ENCODE measurements at places on chromosomes 5 and 9.
A peak's percentile ranks its signal among the peaks of the same experiment; 100 is the strongest.

DNA sequence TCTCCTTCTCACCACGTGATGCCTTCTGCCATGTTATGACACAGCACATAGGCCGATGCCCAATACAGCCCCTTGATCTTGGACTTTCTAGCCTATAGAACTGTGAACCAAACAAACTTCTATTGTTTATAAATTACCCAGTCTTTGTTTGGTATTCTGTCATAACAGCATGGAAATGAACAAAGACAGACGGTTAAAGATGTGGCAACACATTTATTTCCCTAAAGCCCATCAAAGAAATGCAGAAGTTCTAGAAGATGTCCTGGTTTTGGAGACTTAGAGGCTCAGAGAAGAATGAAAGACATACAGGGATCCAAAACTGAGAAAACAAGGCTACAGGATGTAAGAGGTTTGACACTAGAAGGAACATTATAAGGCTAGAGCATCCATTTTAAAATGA lies 600.8 kb upstream of the DAB2 start:
- no peak for DNase-seq

- no peak for DNase-seq
Measured at GRCh38 chr5:153080940-153081339, 409.5 kb upstream of the GRIA1 start.

GRCh38 chr5:149576021-149576420 lies 5.3 kb upstream of the ARHGEF37 start:
- no peak for DNase-seq

- DNase-seq, result no peak
Measured at GRCh38 chr9:89312222-89312571, 1.2 kb downstream of the CKS2 start.

GRCh38 chr5:14081791-14082190 lies 61.4 kb upstream of the TRIO start:
- DNase-seq, result no peak

DNA sequence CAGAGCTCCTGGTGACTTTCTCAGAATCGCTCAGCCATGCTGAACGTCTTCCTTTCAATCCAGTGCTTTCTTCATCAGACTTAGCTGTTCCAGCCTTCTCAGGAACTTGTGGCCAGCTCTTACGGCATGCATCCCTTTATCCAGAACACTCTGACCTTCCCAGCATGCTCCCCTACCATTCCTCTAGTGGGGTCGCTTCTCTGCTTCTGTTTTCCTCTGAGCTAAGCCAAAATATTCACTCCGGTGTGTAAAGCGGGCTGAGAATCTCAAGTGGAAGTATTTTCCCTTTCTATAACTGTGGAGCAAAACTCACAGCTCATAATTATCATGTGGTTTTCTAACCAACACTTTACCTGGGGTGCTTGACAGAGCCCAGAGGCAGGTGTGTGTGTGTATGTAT lies 6.2 kb downstream of the DCANP1 start:
- DNase-seq, result no peak

DNA sequence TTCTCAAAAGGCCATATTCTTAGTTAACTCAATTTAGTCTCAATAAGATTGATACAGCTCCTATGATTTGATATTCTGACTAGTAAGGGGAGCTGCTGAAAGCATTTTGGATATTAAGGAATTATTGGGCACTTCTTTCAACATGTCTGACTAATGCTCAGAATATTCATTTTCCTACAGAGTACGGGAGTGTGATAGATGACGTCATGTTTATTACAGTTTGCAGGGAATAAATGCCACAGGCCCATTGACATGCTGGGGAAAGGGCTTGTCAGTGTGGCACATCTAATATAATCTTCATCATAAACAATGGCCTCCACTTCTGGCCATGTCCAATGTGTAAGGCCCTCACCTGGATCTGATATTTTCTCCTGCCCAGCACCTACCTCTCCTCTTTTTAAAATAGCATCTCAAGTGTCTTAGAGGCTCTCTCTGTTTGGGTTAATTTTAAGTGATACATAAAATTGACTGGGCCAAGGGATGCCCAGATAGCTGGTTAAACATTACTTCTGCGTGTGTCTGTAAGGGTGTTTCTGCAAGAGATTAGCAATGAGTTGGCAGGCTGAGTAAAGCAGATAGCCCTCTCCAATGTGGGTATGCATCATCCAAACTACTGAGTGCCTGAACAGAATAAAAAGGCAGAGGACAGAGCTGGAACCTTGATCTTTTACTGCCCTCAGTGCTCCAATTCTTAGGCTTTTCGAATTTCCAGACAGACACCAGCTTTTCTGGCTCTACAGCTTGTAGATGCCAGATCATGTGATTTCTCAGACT lies 99.3 kb downstream of the SLC24A2 start:
- DNase-seq, result no peak

GRCh38 chr5:40834391-40834848 lies 602 bp downstream of the RPL37 start:
- DNase-seq, result no peak

DNA sequence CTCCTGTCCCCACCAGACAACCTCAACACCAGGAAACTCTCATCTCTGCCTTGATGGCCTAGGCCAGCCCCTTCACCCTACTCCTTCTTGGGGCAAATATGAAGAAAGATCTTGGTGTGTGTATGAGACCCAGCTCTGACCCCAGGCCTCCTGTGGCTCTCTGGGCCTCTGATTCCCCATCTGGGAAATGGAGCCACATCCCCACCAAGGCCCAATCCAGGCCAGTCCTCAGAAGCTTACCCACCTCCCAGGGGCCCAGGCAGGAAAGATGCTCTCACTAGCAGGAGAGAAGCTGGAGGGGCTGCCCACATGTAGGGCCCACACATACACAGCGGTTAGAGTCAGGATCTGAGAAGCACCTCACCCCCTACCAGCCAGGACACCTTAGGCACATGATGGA lies 38.9 kb downstream of the BICD2 start:
- DNase-seq, result no peak

GRCh38 chr9:128091144-128091543 lies 23.1 kb downstream of the SLC25A25 start:
- no peak for DNase-seq

DNA sequence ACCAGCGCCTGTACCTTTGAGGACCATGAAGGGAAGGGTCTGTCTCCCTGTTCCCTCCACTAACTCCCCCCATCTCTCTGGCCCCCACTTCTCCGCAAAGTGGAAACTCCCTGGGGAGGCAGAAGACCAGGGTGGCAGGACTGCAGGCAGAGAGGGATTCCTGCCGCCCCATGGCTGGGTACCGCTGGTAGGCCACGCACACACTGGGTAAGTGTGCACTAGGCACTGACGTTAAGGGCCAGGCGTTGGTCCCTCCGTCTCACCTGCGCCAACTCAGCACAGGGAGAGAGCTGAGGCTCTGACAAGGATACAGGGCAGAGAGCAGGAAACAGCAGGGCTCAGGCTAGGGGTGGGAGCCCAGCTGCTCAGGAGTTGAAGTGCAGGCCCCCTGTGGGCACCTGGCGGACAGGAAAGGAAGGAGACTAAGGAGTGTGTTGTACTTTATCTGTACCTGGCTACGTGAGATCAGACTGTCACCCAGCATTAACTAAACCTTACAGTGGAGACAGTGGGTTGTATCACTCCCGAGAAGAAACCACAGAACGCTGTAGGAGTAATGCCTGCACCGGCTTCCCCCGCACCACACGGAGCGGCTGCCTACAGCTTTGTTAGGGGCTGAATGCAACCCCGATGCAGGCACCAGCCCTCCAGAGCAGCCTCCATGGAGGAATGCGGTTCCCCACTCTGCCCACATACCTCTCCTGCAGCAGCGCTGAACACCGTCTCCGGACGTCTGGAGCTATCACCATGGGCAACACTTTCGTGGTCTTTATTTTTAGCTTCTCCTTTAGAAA lies 34.2 kb upstream of the CLPTM1L start:
- no peak for DNase-seq

DNA sequence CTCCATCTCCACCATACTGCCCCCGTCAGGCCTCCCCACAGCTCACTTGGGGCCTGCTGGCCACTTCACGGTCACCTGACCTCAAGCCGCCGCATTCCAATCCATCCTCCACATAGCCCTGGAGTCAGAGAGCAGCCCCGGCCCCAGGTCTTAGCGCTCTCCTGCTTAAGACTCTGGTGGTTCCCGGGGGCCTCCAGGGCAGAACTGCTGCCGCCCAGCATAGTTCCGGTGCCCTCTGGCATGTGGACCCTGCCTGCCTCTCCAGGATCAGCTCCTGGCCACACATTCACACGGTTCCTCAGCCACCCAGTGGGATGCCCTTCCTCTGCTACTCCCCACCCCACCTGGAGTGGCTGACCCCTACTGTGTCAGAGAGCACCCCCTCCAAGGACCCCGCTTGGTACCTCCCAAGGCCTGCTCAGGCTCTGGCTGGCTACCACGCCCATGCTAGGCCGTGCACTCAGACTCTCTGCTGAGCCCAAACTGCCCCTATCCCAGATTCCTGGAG lies 8.7 kb downstream of the PHYKPL start:
- DNase-seq, result no peak

- DNase-seq, result peak; percentile 54
Measured at GRCh38 chr5:39274398-39275085, 55.2 kb upstream of the FYB1 start.

DNA sequence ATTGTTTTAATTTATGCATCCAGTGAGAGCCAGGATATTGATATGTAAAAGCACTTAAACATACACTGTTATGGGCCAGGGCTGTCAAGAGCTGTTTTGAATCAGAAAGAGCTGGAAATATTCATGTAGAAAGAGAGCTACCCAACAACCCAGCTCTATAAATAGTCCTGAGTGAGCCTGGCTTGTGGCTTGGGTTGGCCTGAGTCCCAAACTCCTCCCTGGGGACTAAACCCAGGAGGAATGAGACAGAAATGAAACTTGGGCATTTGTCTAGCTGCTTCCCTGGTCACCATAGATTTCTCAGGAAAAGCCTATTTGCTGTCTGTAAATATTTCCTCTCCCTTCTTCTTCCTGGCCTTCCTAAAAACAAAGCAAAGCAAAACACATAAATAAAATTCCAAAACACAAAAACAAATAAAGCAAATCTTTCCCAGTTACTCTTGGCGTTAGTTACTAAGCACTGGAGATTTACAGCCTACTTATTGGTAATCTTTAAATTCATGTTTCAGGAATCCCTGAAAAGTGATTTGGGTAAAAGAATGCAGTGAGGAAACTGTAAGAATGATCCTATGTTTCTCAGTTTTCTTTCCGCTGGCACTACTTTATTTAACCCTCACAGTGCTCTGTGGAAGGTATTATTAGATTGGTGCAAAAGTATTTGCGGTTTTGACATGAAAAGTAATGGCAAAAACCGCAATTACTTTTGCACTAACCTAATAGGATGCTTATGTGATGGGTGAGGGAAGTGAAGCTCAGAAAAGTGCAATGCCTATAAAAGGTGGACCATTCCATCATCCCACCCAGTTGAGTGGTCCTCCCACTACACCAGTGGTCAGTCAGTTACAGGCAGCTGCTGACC lies 111.8 kb downstream of the CARTPT start:
- DNase-seq, result no peak

DNA sequence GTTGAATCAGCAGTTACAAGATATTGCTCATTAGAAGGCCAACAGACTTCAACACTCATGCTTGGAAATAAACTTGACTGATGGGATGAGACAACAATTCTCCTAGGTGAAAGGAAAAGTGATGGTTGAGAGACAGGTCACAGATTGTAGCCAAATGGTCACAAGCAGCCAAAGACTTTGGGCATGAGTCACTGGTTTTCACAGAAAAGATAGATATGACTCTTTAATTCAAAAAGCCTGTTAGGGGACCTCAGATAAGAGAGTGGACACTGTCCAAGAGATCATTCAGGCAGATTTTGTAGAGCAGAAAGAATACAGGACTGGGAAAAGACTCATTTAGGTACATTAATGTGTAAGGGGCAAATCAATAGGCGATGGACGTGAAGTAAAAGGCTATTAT lies 982.5 kb downstream of the MAT2B start:
- DNase-seq, result no peak

DNA sequence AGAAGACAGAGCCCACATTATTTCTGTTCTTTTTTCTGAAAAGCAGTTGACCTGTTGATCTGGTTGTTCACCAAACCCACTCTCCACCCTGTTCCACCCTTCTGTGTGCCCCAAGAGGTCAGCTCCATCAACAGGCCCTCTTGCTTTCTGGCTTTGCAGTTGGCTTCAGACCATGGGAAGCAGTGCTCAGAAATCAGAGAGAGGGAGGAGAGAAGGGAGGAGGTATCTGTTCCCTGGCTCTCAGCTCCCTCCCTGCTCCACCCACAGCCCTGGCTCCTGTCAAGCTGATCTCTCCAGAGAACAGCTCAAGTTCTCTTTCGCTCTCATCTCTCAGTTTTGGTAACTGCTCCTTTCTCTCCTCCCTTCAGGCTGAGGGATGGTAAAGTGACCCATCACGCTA lies 144.2 kb upstream of the RAI14 start:
- DNase-seq, result no peak

- no peak for DNase-seq
Measured at GRCh38 chr9:17551023-17551422, 27.8 kb upstream of the SH3GL2 start.

DNA sequence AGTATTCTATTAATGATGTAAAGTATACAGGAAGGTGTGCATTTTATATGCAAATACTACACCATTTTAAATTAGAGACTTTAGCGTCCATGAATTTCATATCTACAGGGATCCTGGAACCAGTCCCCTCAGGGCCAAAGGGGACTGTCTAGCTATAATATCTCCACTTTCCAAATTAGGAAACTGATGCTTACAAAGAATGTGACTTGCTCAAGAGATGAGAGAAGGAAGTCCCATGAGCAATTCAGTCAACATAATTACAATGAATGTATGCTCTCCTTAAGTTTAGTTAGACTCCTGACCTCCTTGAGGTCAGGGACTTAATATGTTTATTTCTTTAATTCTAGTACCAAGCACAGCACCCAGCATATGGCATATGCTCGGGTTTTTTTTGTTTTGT lies 23.7 kb downstream of the NIPBL start:
- no peak for DNase-seq

DNA sequence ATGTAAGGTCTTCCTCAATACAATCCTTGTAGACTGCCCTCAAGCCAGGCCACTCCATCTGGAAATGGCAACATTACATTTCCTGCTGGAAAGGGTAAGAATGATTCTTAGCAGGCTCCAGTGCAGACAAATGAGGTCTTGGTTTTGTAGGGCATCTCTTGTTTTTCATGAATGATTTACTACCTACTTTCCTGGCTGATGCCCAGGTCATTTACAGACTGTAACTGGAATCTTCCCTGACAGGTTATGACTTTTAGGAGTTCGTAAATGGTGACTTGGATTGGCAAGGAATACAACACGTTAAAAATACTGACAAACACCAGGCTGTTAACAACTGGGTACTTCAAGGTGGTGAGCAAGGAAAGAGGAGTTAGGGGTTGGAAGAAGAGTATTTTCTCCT lies 510.5 kb upstream of the TNC start:
- no peak for DNase-seq

- peak; percentile 52 for DNase-seq
Measured at GRCh38 chr9:137759117-137759516, 118.5 kb upstream of the CACNA1B start.

GRCh38 chr5:141508798-141509611 lies 20.1 kb downstream of the PCDHGC5 start:
- peak; percentile 56 for DNase-seq
